ENCODE measurements at places on chromosomes 5 and 9. TPM values are rescaled to one million over a fixed set of nuclear protein-coding genes. Genes with fewer than 3 reads are reported as not detected.

The SLC25A2 gene
- total RNA-seq = not detected

The UCK1 gene
- total RNA-seq = 21.4 TPM

The PCDHA8 gene
- 0.02 TPM for total RNA-seq

The FBXL7 gene
- 1.1 TPM for total RNA-seq

The IFNA10 gene
- total RNA-seq = not detected

The GRIN1 gene
- total RNA-seq = 0.11 TPM

The DNAJB5 gene
- 9.5 TPM for total RNA-seq

The PBX3 gene
- 12.4 TPM for total RNA-seq

The IFNA13 gene
- not detected for total RNA-seq

The BHMT2 gene
- total RNA-seq = not detected

The SLC6A7 gene
- not detected for total RNA-seq

The THOC3 gene
- 60.9 TPM for total RNA-seq

The CYLC2 gene
- not detected for total RNA-seq

The RGMB gene
- 7.3 TPM for total RNA-seq

The TNFSF15 gene
- 0.11 TPM for total RNA-seq

The NR2F1 gene
- total RNA-seq = 4.7 TPM

The FSTL4 gene
- 4.1 TPM for total RNA-seq

Measured in A549 treated with AZD2906 at 1 μM for 4 hours (cell line).